Fibroblast of skin of left biceps (primary cell): ENCODE measurements at places on chromosomes 1 and 21.

DNA sequence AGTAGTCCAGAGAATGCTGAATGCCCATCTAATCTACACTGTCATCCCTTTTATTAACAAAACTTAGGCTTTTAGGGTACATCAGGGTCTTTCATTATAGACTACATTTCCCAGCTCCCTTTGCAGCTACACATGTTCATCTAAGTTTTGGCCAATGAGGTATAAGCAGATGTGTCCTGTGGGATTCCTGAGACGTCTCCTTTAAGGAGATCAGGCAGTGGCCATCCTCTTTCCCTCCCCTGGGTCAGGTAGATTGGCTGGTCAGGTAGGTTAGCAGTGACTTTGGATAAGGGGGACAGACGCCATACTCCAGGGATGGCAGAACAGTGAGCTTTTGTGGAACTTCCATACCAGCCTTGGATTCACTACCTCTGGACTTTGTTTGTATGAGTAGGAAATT, 188.3 kb downstream of the FGGY start:
- DNase-seq, result no peak

DNA sequence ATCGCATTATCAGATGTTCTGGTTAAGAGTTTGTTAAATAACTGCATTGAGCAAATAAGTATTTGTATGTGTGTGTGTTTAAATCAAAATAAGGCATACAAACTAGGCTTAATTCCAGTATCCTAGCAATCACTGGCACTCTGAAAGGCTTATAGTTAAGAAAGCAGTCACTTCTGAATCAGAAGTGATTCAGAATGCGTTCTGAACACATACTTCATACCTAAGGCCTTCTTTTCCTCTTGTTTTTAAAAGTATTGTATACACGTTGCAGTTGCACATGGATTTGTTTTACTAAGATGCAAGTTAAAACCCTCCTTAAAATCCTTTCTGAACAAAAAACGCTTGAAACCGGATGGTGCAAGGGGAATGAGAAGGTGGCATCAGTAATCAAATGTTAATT, 238.4 kb upstream of the DMRTA2 start:
- no peak for DNase-seq

GRCh38 chr1:1889847-1890505, 911 bp downstream of the GNB1 start:
- DNase-seq, result no peak

DNA sequence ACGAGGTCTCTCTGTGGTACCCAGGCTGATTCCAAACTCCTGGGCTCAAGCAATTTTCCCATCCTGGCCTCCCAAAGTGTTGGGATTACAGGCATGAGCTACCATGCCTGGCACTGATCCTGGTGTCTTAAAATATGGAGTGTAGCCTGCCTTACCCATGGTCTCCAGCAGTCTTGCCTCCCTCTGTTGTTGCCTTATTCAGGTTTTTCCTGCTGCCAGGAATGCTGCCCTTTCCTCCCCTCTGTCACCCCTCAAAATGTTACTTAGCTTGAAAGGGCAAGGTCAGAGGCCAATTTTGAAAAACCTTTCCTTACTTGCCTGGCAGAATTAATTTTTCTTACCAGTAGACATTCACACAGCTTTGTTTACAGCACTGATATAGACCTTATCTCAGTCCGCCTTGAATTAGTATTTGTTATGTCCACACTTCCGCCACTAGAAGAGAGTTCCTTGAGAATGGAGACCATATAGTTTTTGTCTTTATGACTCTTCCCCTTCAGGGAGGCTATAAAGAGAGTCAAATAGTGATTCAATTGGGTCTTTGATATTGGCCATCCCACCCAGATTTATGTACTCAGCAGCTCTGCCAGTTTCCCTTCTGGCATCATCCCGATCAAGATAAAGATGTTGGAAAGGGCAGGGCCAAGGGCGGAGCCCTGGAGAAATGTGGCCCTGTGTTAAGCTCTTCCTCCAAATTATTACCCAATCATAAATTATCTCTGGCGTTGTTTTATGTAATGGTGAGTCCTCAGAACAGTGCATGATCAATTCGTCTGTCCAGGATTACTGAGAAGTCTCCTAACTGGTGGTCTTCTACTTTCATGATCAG, 38.8 kb downstream of the C1orf21 start:
- DNase-seq, result no peak

- DNase-seq, result no peak
Observed at GRCh38 chr1:169595764-169596711, 9.8 kb upstream of the F5 start.

DNA sequence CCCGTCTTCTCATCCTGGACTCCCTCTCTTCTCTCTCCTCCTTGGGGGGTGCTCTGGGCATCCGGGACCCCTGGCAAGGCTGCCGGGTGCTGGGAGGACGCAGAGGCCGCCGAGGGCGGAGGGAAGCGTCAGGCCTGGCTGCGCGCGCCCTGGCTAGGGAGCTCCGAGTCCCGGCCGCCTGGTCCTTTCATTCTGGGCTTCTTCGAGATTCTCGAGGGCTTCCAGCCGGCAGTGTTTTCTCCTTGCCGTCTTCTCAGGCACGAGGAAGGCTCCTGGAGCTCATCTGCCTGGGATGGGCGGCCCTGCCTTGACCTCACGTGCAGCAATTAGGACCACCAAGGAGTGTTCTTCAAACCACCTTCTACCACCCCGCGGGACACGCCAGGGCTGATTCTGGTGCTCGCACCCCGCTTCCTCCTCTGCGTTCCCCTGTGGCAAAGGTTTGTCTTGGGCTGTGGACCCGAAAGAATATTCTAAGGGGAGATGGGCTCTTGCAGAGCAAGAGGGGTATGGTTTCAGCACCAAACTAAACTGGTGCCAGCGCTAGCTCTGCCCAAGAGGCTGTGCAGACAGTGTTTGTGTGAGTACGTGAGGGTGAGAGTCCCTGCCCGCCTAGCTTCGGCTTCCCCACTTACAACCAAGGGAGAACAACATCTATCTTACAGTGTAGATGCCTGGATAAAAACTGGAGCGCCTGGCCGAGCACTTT, 36.5 kb downstream of the PIK3CD start:
- no peak for DNase-seq
